Activated CD4-positive, alpha-beta T cell treated with anti-CD3 and anti-CD28 coated beads, Interleukin-2, amount 50 U/mL, for 24 hours (primary cell): ENCODE measurements at places on chromosomes 6 and 20.

DNA sequence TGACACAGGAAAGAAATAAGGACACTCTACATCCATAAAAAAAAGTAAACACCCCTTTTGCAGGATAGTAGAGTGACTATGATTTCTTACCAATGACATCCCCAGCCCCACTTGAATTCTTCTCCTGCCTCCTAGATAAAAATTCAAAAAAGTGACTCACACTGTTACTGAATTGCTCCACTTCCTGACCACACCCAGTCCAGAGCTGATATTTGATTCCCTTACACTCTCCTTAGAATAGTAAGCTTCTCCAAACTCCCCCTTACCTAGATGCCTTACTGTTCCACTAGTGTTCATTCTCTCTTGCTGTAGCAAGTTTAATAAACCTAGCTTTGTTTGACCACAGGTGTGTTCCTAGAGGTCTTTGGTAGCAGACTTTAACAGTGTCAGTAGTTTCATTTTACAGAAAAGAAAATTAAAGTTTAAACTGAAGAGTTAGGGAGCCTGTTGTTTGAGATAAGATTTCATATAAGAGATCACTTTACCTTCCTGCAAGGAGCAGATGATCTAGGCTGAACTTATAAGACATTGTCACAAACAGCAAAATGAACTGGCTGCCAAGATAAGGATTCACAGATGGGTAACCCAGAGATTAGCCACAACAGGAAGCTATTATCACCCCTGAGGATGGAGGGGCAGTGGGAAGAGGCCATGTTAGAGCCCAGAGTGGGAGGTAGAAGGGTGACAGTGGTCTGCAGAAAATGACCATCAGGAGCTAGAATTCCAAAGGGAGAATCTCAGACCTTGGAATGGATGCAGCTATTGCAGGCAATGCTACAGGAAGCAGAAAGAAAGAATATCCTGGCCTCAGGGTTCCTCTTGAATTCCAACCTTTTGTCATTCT lies 28.4 kb upstream of the BTN3A2 start:
- DNase-seq: no peak

DNA sequence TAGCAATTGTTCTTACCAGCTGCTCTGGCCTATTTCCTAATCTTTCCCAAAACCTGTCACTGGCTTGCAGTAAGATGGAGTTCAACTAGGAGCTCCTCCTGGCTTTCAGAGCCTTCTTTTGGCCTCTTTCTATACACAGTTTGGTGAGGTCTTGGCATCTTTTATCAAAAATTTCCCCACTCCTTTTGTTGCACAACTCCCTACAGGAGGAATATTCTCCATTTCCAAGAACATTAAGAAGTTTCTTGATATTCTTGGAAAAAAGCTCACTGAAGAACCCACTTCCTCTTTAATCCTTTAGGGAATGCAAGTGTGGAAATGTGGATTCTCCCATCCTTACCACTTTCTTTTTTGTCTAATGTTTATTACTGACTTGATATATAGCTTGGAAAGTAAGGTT lies 171.3 kb upstream of the KCNK16 start:
- no peak for DNase-seq

GRCh38 chr6:128139519-128139918 lies 238.7 kb upstream of the THEMIS start:
- no peak for DNase-seq

DNA sequence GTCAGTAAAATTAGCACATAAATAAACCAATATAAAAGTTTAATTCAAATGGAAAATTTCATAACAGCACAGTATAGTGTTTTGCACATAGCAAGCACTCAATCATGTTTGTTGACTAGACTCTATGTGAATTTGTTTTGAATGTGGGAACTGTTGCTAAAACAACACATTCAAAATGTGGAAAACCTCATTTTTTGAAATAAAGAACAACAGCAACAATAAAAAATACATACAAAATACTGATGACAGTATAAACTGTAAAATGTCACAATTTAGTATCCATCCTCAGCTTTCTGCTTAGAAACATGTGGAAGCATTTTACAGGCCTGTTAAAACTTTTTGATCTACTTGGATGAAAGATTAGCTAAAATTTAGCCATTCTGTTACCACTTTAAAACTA lies 47.4 kb downstream of the HDAC2 start:
- DNase-seq: no peak

DNA sequence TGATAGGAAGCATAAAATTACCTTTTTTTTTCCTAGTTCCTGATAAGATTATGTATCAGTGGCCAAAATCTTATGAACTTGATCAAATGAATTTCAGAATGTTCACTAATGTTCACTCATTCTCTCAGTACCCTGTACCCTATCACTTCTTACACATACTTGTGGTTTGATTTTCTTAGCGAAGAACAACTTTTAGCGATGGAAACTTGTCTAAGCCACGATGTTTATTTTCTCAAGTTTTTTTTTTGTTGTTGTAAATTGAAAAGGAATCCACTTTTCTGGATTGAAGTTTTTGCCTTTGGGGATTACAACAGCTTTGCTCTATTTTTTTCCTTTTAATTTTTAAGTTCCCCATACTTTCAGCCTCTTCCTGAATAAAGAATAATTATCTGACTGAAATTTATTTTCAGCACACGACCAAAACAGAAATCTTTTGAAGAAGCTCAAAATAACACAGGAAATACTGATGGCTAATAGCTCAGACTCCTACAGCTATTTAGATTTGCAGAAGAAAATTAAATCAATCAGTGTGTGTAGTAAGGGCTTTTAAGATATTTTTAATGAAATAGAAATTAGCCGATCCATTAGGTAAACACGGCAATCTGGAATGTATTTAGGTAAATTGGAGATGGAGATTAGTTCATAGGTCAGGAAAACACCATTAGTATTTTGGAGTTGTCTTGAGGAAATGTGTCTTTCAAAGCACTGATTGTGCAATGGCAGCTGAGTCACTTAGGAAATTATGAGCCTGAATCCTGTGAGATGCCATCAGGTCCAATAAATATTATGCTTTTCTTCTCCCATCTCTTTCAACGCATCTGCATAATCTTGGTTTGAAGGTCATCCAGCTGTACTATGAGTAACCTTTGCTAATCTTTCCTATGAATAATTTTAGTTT lies 217.5 kb downstream of the GJA1 start:
- no peak for DNase-seq

DNA sequence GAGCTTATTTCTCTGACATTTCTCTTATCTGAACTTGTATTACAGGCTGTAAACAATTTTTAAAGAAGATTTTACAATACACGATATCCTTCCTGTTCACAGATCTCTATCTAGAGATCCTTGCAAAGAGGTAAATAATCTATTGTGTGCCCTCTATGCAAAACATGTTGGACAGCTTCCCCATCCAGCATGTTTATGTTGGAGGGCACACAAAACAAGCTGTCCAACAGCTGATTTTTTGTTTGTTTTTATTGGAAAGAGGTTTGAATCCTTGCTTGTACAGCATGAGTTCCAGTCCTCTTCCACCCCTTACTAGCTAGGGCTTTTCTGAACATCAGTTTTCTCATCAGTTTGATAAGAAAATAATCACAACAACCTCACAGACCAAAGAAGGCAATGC lies 62.3 kb upstream of the SYNDIG1 start:
- no peak for DNase-seq

DNA sequence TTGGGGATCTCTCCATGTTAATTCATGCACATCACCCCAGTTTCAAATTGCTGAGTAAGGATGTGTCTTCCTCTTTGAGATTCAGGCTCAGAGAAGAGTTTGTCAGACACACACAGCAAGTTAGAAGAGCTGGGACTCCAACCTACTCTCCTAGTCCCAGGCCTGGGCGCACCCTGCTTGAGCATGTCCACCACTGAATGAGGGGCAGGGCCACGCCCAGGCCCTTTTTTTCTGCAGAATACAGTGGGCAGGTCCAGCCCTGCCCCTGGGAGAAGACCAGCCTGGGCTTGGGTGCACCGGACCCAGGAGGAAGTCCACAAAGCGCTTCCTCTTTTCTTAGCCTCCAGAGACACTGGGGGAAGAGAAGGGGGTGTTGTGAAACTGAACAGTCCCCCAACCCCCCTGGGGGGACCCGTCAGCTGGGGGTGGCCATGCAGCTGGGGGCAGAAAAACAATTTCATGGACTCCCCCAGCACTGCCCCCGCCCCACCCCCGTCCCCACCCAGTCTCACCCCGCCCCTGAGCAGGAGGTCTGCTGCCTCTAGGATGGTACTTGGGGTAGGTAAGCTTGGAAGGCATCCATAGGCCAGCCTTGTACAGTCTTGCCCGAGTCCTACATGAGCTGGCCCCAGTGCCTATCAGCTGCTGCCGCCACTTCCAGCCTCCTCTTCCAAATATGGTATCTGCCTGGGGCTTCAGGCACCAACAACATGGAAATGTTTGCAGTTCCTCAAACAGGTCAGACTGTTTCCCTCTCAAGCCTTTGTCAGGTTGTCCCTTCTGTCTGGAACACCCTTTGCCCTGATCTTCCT lies 11.7 kb upstream of the HCK start:
- no peak for DNase-seq

- no peak for DNase-seq
These were observed 20.2 kb downstream of the OPN5 start for GRCh38 chr6:47801984-47802383.

- DNase-seq: no peak
These were observed 200.9 kb downstream of the BACH2 start for GRCh38 chr6:90095788-90096187.

GRCh38 chr6:118372413-118372812 lies 175.7 kb upstream of the PLN start:
- no peak for DNase-seq

DNA sequence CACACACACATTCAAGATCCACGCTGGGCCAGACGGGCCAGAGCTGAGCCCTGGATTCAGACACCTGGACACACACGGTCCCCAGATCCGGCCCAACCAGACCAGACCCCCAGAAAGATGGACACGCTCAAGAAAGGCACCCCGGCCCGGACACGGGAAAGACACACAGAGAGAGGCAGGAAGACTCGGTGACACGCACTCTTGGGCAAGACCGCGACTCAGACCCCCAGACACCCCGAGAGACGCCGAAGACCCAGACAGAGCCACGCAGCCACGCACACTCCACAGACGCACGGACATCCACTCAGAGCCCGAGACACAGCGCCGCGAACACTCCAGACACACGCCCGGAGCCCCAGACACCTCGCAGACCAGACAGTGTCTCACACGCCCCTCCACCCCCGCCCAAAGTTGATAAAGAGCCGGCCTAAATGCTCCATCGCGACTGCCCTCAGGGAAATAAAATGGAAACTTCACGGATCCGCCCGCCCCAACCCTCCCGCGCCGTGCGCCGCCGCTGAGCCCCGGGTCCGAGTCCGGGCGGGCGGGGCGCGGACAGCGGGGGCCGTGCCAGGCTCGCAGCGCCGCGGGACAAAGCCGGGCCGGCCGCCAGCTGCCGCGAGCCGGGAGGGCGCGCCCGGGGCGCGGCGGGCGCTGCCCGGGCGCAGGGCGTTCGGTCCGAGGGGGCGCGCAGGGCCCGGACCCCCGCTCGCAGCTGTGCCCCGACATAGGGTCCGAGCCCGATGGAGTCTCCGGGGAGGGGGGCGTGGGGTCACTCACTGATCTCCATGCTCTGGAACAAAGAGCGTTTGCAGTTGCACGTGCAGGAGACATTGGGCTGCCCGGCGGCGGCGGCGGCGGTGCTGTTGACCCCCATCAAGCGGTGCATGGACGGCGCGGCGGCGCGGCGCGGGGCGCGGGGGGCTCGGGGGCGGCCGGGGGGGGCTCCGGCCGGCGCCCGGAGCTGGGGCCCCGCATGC lies 831 bp downstream of the PMEPA1 start:
- DNase-seq: no peak

DNA sequence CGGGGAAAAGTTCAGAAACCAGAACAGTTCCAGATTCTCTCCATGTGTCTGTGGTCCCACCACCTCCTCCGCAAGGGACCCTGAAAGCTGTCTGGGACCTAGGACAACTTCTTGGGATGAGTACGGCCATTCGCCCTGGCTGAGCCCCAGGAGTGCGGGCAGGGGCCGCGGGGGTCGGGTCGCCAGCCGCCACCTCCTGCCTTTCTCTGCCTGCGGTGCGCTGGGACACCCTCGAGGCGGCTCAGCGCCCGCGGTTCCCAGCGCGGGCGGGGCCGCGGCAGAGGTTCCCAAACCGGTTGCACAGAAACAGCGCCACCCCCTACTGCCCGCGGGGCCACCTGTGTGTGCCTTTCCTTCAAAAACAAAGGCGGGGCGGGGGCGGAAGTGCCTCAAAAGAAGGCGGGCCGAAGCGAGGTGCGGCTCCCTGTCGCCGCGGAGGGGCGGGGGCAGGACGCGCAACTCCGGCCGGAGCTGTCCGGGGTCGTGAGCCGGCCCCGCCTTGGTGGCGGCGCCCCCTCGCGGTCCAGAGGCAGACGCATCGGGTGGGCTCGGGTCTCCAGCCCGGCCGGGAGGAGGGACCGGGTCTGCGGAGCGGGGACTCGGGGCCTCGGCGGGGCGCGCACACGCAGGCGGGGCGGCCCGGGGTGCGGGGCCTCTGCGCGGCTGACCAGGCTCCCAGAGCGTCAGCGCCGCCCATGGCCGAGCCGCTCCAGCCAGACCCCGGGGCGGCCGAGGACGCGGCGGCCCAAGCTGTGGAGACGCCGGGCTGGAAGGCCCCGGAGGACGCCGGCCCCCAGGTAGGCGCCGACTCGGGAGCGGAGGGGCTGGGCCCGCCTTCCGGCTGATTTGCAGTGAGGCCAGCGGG lies at the start of gene HEBP2:
Gene HEBP2 (plus strand): TSS at position 423 of the 865 bp plus-strand sequence. CDS start 273 bp downstream, at position 696.
- DNase-seq: peak; percentile 89

- DNase-seq: no peak
These were observed 5.0 kb upstream of the CAP2 start for GRCh38 chr6:17388365-17388764.

GRCh38 chr6:139977887-139978332 lies 603.5 kb upstream of the CITED2 start:
- DNase-seq: no peak

GRCh38 chr6:25342802-25343201 lies 63.6 kb downstream of the CARMIL1 start:
- no peak for DNase-seq

DNA sequence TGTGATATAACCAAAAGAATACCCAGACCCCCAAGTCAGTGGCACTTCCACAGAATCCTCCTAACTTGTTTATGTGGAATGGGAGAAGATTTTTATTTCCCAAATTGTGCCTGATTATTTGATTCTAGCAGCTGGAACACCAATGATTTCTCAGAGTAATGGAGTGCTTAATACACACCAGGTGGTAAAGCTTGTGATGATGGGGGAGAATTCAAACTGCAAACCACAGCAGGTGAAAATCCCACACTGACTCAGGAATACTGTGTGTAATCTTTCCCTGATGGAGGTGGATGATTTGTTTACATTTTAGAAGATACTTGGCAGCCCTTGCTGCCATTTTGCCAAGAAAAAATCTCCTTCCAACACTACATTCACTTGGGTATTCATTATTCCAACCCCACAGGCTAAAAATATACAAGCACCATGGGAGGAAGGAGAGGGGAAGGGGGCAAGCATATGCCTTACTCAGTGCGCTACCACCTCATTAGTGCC lies 212.7 kb upstream of the PLN start:
- DNase-seq: no peak

- no peak for DNase-seq
These were observed 28.8 kb upstream of the DDR1 start for GRCh38 chr6:30855429-30856075.
